ENCODE measurements at places on chromosomes 12 and 14.
A peak's percentile ranks its signal among the peaks of the same experiment; 100 is the strongest.

- no peak for DNase-seq
These were observed 22.1 kb downstream of the ZBTB42 start for GRCh38 chr14:104822821-104823615.

- no peak for DNase-seq
These were observed 158.0 kb upstream of the RTL1 start for GRCh38 chr14:101061411-101062064.

DNA sequence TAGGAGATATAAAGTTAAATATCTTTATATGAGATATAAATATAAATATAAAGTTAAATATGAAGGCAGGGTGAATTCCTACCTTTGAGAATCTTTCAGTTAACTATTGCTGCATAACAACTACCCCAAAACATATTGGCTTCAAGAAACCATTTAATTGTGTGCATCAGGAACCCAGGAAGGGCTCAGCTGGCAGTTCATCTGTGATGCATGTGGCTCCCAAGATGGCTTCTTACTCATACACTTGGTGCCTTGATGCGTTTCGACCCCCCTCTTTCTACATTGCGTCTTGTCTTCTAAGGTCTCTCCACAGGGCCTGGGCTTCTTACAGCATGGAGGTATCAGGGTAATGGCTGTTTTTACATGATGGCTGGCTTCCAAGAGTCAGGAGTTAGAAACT lies 253.9 kb upstream of the CRY1 start:
- DNase-seq: no peak

GRCh38 chr12:90253136-90253535 lies 544.5 kb upstream of the ATP2B1 start:
- no peak for DNase-seq

DNA sequence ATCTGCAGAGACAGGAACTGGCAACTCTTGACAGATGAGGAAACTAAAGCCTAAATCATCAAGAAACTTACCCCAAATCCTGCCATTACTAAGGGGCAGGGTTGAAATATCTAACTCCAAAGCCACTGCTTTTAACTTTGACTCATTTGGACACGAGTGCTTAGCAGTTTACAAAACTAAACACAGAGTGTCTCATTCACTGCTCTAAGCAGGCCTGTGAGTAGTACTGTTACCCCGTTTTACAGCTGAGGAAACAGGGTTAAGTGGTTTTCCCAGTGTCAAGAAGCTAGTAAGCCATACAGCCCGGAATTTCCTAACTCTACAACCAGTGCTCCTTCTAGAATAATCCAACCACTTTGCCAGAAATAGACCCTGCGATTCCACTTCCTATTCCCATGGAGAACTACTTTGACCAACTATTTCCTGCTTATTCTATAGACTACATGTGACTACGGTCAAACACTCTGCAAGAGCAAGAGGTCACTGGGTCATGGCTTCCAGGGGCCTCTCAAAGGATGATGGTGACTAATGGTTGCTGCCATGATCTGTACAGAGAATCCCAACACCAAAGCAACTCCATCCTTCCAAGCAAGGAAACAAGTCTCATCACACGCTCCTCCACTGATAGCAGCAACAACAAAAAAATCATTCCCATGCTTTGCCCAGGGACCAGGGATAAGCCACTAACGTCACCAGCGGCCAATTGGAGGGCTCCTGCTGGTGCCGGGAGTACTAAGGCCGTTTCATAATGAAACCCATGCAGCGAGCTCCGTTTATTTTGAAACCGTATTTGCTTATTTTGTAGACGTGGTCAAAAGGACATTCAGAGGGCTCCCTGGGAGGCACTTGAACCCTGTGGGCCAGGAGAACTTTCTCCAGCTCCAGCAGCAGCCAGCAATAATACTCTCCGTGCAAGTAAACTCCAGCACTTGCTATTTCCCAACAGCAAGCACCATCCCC lies 56.3 kb downstream of the NUAK1 start:
- no peak for DNase-seq

- DNase-seq: no peak
These were observed 296.7 kb downstream of the FBXL14 start for GRCh38 chr12:1297639-1298175.

DNA sequence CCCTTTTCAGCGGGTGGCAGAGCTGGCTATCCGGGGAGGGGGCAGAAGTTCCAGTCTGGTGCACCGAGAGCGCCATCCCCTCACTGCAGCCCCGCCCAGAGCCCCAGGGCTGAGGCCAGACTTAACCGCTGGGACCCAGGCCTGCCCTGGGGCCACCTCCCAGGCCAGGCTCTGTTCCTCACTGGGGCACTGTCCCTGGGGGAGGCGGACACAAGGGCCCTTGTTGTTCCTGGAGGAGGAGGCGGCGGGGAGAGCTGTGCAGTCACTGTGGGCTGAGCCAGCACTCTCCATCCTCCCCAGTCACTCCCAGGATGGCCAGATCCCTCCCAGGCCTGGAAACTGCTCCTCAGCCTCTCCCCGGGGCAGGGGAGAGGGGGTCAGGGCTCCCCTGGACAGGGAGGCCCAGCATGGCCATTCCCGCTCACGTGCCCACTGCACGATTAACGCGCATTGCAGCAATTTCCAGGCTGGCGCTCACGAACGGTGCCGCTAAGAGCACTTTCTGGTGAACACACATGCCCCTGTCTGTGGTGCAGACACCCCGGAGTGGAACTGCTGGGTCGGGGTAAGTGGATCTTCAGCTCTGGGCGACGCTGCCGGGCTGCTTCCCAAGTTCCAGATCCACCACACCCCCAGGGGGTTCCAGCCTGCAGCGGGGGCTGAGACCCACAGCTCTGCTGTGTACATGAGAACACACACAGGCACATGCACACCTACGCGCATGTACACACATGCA lies 89.8 kb upstream of the SFSWAP start:
- DNase-seq: no peak

DNA sequence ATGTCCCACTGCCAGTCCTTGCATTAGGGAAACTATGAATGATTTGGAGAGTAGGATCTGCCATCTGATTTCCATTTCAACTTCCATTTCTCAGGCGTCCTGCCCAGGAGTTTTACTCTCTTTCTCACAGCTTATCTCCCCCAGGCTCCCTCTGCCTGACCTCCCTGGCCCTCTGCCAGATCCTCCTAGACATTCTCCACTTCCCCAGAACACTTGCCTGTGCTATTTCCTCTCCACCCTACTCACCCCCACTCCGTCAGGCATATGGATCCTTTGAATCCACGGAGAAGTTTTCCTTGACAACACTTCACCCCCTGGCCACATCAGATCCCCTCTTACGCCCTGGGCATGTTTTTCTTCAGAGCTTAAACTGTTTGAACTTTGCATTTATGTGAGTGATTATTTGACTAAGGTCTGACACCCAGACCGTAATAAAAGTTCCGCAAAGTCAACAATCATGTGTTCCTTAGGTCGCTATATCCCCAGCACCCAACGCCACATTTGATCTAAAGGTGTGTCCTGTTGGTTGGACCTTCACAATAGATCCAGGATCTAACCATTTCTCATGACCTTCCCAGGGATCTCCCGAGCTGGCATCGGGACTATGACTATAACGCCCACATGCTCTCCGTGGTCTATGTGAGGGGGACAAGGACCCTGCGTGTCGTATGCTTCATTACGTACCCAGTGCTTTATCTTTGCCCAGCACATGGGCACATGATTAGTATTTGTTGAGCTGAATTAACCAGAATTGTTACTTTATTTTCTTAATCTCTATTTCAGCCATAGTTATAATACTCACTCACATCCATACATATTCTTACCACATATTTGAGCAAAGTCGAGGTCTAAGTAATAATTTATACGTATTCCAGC lies 255.8 kb upstream of the FOXN3 start:
- DNase-seq: no peak

DNA sequence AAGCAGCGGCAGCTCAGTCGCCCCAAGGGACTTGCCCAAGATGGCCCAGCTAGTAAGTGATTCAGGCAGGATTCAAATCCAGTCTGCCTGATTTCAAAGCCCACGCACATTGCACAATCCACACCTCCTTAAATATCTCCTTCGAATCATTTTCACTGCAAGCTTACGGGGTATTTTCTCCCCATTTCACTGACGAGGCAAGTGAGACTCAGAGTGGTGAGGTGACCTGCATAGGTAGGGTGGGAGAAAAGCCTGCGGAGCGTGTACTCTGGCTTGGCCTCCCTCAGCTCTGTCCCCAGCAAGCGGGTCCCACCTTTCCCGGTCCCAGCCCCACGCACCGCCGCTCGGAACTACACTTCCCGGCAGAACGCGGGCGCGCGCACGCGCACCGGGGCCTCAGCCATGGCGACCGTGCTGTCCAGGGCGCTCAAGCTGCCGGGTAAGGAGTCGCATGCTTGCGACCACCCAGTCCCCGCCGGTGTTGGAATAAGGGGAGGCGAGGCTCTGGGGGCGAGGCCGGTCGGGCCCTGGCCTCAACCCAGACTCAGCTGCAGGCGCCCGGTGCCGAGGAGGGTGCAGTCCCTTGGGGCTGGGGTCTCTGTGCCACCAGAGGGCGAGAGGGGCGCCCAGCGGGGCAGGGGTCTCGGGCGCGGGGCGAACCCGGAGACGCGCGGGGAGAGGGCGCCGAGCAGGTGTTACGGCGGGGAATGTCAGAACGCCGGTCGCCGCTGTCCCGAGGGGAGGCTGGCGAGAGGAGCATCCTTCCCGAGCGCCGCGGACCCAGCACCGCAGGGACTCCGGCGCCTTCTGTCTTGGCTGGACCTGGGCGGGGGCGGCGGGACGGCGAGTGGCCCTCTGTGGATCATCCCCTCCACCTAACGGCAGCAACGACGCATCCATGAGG lies at the start of gene FAM234B:
Gene FAM234B (plus strand): TSS at position 380 of the 904 bp plus-strand sequence. CDS start 23 bp downstream, at position 403.
- DNase-seq: peak; percentile 79

DNA sequence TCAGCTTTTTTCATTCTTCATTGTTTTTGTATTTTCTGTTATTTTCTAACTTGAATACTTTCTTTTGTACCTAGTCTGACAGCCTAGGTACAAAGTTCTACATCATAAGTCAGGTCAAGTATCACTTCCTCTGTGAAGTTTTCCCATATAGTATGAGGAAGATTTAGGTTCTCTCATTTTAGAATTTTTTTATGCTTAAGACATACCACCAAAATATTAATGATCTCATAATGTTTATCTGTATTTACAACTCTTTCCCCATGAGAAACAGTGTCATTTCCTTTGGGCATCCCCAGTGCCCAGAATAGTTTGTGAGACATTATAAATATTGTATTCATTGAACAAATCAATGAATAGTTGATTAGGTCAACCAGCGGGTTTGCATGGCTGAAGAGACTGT lies 3.1 kb upstream of the ATF7IP start:
- DNase-seq: no peak

GRCh38 chr12:104877103-104877705 lies 80.9 kb downstream of the SLC41A2 start:
- peak; percentile 22 for DNase-seq

DNA sequence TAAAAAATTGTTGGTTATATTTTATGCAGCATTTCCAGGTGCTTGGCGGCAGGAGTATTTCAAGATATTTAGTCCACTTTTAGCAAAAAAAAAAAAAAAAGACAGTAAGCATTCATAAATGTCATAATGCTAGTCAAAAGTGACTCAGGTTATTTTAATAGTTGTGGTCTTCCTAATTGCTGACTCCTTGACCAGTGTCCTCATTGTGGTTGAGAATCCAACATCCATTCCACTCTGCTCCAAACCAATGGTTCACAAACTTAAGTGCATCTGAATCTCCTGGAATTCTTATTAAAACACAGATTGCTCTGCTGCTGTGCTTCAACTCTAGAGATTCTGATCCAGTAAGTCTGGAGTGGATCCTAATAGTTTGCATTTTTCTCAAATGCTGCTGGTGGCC lies 71.4 kb downstream of the AKAP6 start:
- no peak for DNase-seq

- DNase-seq: peak; percentile 19
These were observed 2.1 kb downstream of the RNF10 start for GRCh38 chr12:120536064-120536791.

DNA sequence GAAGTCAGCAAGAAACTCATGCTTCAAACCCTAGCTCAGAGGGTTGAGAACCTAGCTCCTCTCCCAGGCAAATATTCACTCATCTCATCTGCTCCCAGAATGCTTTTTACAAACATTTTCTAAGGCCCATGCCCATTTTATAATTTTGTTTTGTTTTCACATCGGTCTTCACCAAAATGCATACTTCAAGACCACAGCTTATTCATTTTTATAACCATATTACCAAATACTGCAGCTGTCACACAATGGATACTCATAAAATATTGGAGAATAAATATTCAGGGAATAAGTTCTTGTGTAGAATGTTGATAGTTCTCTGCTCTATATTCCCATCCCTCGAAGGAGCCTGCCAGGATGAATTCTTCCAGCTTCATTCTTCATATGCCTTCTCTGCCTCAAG lies 50.8 kb upstream of the HOXC13 start:
- no peak for DNase-seq

- DNase-seq: no peak
These were observed 416.2 kb upstream of the CCDC196 start for GRCh38 chr14:66069830-66070541.

DNA sequence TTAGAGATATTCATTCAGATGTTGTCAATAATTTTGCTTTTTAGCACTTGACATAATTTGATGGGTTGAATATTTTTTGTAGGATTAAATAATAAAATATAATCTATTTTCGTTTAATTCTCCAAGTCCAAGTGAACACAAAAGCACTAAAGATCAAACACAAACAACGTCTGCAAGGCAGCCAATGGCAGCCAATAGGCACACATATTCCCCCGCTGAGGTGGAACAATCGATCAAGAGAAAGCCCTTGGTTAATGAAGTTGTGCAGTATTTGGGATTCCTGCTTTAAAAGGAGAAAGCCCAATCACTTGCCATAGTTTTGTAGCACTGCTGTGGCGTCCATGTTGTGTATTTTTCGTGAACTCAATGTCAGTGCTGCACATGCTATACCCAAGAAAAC lies 1.5 kb downstream of the DHRS7 start:
- DNase-seq: no peak

DNA sequence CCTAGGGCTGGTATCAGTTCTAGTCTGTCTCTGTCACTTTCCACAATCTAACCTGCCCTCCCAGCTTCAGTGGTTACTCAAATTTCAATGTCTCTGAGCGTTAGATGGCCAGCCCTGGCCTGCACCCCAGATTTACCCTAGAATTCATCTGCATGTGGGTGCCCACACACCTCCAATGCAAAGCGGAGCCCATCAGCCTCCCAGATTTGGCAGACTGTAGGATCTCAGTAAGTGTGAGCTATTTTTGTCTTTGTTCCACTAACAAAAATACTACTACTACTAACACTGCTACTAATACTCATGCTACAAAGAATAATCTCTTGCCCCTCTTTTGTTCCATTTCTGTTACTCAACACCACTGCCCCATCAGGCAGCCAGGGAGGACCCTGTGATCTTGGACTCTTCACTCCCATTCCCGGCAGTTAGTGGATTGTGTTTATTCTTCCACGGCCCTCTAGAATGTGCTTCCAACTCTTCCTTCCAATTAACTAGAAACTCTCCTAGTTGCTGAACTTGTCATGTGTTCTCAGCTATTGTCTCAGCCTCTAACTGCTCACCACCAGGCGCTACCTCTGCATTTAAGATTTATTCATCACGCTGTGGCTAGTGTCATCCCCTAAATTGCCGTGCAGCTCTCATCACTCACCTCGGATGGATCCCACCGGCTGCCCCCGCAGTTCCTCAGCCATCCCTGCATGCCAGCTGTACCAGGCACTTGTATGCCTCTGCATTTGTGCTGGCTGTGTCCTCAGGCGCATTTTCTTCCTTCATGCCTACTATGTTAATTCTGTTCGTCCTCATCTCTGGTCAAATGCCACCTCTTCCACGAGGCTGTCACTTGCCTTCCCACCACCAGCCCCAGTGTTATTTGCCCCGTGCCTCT lies 150.6 kb upstream of the HIF1A start:
- DNase-seq: no peak

GRCh38 chr14:100304825-100305323 lies 1.4 kb downstream of the SLC25A29 start:
- no peak for DNase-seq

GRCh38 chr12:116922194-116922897 lies 11.6 kb downstream of the FBXW8 start:
- DNase-seq: no peak
